T-helper 17 cell (primary cell): ENCODE measurements at places on chromosomes 5 and 9. TPM values are rescaled to one million over a fixed set of nuclear protein-coding genes. Genes with fewer than 3 reads are reported as not detected.

GRCh38 chr5:169071-169727, 22.1 kb upstream of the LRRC14B start:
- H3K27me3 ChIP-seq: peaks cover 17% of the 10 kb centered on the region
- no peak overlapping the region for H3K4me3 ChIP-seq
- no peak for DNase-seq
- H3K4me1 ChIP-seq: peaks cover 2% of the 10 kb centered on the region
- H3K36me3 ChIP-seq: no peaks in the 10 kb centered on the region

Gene ZNF454
- total RNA-seq: not detected

Gene CD74
- total RNA-seq: 477 TPM

- no peak for DNase-seq
- H3K36me3 ChIP-seq: no peaks in the 10 kb centered on the region
- H3K27ac ChIP-seq: no peak overlapping the region
- H3K4me3 ChIP-seq: no peak overlapping the region
- H3K4me1 ChIP-seq: no peaks in the 10 kb centered on the region
- H3K27me3 ChIP-seq: no peaks in the 10 kb centered on the region
Observed at GRCh38 chr9:115815786-115816185, 337.8 kb upstream of the PAPPA start.

Gene CTXN3
- total RNA-seq: not detected

GRCh38 chr5:157067005-157067404, 8.1 kb upstream of the HAVCR1 start:
- peaks cover 2% of the 10 kb centered on the region for H3K4me1 ChIP-seq
- H3K4me3 ChIP-seq: no peak overlapping the region
- H3K27me3 ChIP-seq: no peaks in the 10 kb centered on the region
- H3K27ac ChIP-seq: no peak overlapping the region

DNA sequence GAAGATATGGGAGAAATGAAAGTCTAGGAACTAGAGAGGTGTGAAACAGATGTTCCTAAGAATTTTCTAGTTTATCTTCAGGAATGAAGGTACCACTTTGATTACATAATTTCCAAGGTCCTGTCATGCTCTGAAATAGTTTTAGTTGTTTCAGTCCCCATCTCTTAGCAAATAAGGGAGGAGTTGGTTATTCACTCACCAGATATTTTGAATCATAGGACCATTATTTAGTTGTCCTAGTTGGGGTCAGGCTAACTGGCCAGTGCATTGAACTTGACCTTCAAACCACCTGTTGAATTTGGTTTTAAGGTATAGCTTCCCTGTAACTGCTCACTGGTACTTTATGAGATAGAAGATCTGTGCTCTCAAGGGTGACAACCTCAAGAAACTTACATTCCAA, 53.9 kb upstream of the TNFAIP8 start:
- H3K27ac ChIP-seq: peak overlapping the region; percentile 96
- no peaks in the 10 kb centered on the region for H3K27me3 ChIP-seq
- no peak overlapping the region for H3K4me3 ChIP-seq
- peaks cover 55% of the 10 kb centered on the region for H3K4me1 ChIP-seq

- peaks cover 5% of the 10 kb centered on the region for H3K36me3 ChIP-seq
- no peak overlapping the region for H3K27ac ChIP-seq
- no peak for DNase-seq
- H3K27me3 ChIP-seq: peaks cover 53% of the 10 kb centered on the region
Observed at GRCh38 chr5:73381590-73382400, 66.8 kb downstream of the FOXD1 start.

GRCh38 chr5:111017731-111018130, 53.8 kb upstream of the TSLP start:
- H3K27me3 ChIP-seq: peaks cover 41% of the 10 kb centered on the region
- no peaks in the 10 kb centered on the region for H3K36me3 ChIP-seq
- H3K4me3 ChIP-seq: no peak overlapping the region
- no peak for DNase-seq

DNA sequence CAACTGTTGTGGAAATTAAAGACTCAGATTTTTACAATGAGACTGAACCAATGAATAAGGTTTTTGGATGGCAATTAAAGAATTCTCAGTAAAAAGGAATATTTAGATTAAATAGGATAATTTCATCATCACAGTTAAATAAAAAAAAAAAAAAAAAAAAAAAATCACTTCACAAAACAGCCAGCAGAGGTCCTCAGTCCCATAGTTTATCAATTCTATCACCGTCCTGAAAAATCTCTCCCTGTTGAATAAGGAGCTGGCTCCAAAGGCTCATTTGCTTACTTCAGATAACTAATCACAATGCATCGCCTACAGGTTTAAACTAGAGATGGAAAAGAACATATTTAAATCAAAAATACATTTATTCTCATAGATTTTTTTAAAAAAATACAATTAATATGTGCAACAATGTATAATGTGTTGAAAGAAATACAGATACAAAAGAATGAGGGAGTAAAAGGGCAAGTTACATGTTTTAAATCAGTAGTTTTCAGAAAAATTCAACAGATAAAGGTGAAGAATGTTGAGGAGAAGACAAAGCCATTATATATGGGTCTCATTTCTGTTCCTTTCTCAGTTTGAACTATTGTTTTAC, 175.8 kb upstream of the CHD1 start:
- peaks cover 5% of the 10 kb centered on the region for H3K4me1 ChIP-seq
- no peaks in the 10 kb centered on the region for H3K36me3 ChIP-seq
- H3K4me3 ChIP-seq: no peak overlapping the region
- DNase-seq: no peak
- peaks cover 14% of the 10 kb centered on the region for H3K27me3 ChIP-seq
- H3K27ac ChIP-seq: no peak overlapping the region

Gene REXO4
- total RNA-seq: 17.0 TPM

DNA sequence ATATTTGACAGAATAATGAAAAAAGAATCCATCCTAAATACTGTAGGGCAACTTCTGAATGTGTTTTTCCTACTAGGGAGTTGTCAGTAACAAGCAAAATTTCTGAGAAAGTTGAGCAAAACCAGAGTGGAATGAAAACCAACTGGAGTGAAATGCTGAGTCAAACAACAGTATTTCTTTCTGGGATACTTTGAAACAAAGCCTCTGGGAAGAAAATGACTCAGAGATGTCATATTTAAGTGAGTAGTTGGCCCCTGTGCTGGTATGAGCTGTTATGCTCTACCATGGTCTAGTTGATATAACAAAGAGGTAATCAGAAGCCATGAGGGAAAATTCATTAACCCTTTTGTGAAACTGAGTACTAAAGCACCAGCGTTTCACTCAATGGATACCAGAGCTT, 372.1 kb upstream of the C9orf72 start:
- H3K27me3 ChIP-seq: no peaks in the 10 kb centered on the region
- no peaks in the 10 kb centered on the region for H3K36me3 ChIP-seq
- DNase-seq: no peak
- H3K4me3 ChIP-seq: no peak overlapping the region
- H3K27ac ChIP-seq: no peak overlapping the region

GRCh38 chr5:8842971-8843551, 702.8 kb downstream of the SEMA5A start:
- no peak overlapping the region for H3K27ac ChIP-seq
- no peak for DNase-seq
- no peaks in the 10 kb centered on the region for H3K36me3 ChIP-seq
- H3K27me3 ChIP-seq: no peaks in the 10 kb centered on the region
- no peak overlapping the region for H3K4me3 ChIP-seq

Gene PIP5KL1
- 2.3 TPM for total RNA-seq

GRCh38 chr9:99634186-99634585, 187.5 kb upstream of the NR4A3 start:
- H3K27me3 ChIP-seq: peaks cover 26% of the 10 kb centered on the region
- H3K4me1 ChIP-seq: peaks cover 3% of the 10 kb centered on the region
- no peak overlapping the region for H3K4me3 ChIP-seq
- H3K27ac ChIP-seq: no peak overlapping the region
- no peaks in the 10 kb centered on the region for H3K36me3 ChIP-seq
- no peak for DNase-seq
